Stimulated activated CD4-positive, alpha-beta T cell treated with anti-CD3 and anti-CD28 coated beads, Interleukin-4, amount 100 ng/mL, for 1 hour (primary cell): ENCODE measurements at places on chromosomes 1 and 21.

- DNase-seq = no peak
Measured at GRCh38 chr1:152148051-152148450, 11.0 kb downstream of the RPTN start.

- DNase-seq = no peak
Measured at GRCh38 chr1:208551633-208552320, 307.6 kb upstream of the PLXNA2 start.

DNA sequence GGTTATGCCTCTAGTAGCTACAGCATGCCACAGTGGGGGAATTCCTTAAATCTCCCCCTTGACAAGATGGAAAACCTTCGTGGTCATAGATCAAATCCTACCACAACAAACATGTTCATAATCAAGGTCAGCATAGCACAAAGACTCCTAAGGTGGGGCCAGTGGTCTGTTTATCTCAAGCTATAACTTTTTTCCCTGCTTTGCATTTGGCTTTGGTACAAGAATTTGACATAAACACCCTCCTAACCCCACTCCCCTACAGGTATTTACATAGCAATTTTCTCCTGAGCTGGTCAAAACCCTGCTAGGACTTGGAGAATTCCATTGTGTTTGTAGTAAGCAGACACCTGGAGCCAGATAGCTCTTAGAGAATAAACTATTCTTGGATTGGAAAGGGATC, 58.5 kb downstream of the HIVEP3 start:
- no peak for DNase-seq

DNA sequence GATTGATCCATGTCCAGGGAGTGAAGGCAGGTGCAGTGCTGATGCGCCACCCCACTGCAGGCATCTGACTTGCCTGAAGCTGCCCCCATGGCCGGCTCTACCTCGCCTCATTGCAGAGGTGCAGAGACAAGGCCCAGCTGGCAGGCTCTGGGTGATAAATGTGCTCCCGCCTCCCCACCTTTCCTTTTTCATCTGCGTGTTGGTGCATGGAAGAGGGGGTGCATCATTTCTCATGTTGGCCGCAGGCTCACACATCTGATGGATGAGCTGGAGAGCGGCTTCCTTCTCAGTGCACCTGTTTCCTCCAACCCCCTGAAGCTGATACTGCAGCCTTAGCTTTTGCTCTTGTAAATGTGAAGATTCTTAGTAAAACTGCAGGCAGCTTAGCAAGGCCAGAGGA, 306.0 kb upstream of the KAZN start:
- DNase-seq = no peak

DNA sequence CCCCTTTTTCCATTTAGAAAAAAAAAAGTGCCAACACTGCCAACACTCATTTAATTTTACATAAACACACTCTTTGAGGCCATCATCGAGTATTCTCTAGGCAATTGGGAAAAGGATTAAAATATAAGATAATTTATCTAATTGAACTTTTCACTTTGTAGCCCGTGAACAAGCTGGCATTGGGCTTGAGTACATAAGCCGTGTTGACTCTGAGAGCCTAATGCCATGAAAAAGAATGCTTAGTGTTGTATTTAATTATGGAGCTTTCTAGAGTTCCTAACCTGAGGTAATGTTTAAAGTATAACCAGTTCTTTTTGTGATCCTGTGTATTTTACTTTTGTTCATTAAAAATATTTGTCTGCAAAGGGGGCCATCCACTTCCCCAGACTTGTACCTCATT, 193.8 kb downstream of the LYPLAL1 start:
- no peak for DNase-seq

- DNase-seq = no peak
Measured at GRCh38 chr1:151405187-151405951, 6.0 kb downstream of the PSMB4 start.
